ENCODE measurements at places on chromosomes 5 and 9.

DNA sequence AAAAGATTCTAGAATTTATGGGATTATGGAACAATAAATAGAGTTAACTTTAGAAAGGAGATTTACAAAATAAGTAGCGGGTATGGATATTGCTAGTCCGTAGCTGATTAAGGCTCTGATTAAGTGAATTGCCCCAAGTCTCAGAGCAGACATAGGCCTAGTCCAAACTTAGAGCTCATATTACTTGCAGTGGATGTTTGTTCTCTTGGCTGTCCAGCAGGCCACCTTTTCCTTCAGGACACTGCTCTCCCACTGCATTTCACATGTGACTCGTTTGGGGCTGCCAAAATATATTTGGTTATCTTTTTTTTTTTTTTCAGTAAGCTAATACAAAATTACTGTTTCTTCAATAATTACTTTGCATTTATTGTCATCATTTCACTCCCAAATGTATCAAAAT, 76.6 kb downstream of the ARRDC3 start:
- DNase-seq: no peak

- peak; percentile 43 for DNase-seq
Measured at GRCh38 chr9:127977884-127978647, 2.7 kb downstream of the EEIG1 start.

DNA sequence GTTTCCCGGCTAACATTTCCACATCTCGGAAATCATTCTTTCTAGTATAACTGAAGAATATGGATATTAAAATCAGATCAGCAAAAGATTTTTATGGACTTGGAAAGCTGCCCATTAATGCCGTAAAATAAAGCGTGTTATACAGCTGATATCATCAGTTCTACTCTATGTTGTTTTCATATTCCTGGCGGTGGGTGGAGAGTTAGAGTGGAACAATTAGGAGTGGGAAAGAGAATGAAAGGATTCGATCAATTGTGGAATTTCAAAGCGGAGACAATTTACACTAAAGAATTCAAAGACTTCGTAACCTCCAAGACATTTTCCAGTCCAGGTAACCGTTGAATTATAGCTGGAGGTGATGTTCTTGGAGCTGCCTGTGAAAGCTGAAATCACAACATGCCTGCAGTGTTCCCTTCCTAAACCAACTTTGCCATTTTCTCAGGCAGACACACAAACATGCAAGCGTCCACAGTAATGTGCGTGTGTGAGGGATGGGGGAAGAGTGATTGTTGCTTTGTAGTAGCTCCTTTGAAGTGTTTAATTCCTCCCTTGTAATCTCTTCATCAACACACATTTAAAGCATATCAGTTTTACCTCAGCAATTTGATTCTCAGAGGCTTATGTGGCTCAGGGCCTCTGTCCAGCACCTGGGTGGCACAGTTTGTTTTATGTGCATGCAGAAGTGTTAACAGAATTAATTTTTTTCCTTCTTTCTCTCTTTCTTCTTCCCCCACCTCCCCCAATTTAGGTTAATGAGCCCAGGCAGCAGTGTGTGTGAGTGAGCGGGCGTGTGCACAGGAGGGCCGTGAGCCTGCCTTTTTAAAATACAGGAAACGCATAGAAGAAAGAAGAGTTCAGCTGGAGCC, 544.1 kb downstream of the RAB3C start:
- DNase-seq: peak; percentile 60

- DNase-seq: no peak
Measured at GRCh38 chr5:128537221-128537999, 635 bp downstream of the FBN2 start.

- DNase-seq: no peak
Measured at GRCh38 chr5:93404246-93404645, 176.8 kb downstream of the NR2F1-AS1 start.

GRCh38 chr9:37293664-37294524, 128.6 kb upstream of the GRHPR start:
- DNase-seq: peak; percentile 89

GRCh38 chr9:73031350-73031749, 78.5 kb upstream of the ALDH1A1 start:
- no peak for DNase-seq
